GM18507 (cell line): ENCODE measurements at places on chromosomes 3 and 15.
A peak's percentile ranks its signal among the peaks of the same experiment; 100 is the strongest.

GRCh38 chr3:156350781-156351180 lies 204.1 kb downstream of the SSR3 start:
- no peak for DNase-seq

DNA sequence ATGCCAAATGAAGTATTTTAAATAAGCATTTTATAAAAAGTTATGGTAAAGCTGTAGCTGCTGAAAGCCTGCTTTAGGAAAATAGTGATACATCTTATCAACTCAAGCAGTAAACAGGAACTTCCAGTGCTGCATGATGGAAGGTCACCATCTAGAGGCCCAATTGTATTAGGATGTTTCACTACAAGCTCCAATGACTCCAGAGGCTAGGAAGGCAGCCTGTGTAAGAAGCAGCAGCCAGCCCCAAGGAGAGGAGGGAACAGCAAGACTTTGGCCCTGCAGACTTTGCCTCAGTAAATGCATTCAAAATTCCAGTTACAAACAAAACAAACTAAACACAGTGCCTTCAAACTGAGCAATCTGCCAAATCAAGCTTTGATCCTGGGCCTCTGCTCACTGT lies 32.1 kb downstream of the ILDR1 start:
- no peak for DNase-seq

DNA sequence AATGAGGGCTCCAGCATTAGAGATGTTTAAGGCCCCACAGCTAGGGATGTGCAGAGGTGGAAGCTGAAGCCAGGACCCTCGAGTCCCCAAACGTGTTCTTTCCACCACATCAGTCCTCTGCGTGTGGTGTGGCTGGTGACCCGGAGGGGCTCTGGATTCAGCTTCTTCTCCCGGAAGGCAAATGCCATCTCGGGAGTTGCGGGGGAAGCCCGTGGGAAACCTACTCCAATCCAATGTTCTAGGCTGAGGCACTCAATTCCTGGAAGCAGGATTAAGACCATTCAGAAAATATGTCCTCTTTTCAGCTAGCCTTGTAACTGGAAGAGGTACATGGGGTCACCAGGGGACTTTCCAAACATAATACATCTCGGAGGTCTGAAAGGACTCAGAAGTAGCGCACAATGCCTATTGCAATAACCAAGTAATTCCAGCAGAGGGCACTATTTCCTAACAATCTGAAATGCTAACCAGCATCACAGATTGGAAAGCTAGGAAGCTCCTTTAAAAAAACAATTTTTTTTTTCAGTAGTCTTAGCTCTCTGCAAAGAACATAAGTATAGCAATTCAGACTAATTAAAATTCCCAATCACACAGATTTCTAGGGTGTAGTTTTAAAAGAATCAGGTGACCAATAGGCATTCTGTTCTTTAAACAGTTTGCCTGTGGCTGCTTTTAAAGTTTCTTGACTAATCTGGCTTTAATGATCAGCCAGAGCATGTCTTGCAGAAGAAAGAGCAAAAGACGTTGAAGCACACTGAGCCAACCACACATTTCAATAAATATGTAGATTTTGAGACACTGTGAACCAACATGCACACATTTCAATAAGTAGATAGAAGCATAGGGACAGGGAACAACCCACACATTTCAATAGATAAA lies 36.1 kb downstream of the BNC1 start:
- DNase-seq, result no peak

DNA sequence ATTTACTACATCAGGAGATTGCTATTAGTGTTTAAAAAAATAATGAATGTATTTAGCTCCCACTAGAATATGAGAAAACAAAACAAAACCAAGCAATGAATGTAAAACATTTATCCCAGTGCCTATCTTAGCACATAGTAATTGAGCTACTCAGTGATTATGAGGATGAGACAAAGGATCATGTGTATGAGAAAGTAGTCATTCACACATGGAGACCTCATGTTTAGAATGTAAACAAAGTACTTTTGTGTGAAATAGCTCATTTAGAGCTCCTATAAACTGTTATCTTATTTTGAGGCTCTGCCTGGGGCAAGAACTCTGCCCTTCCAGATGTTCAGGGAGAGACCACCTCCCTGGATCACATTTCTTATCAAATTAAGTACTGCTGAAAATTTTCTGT lies 236.8 kb downstream of the LRRN1 start:
- DNase-seq, result no peak

GRCh38 chr3:143121241-143122088 lies 1.9 kb downstream of the CHST2 start:
- DNase-seq, result peak; percentile 9

- no peak for DNase-seq
Observed at GRCh38 chr3:179276001-179276400, 25.1 kb upstream of the KCNMB3 start.

- no peak for DNase-seq
Observed at GRCh38 chr3:71397046-71397445, 186.5 kb downstream of the FOXP1 start.

GRCh38 chr3:13769422-13769821 lies 110.4 kb downstream of the WNT7A start:
- DNase-seq, result no peak

GRCh38 chr3:25381083-25381482 lies 47.0 kb upstream of the RARB start:
- no peak for DNase-seq

DNA sequence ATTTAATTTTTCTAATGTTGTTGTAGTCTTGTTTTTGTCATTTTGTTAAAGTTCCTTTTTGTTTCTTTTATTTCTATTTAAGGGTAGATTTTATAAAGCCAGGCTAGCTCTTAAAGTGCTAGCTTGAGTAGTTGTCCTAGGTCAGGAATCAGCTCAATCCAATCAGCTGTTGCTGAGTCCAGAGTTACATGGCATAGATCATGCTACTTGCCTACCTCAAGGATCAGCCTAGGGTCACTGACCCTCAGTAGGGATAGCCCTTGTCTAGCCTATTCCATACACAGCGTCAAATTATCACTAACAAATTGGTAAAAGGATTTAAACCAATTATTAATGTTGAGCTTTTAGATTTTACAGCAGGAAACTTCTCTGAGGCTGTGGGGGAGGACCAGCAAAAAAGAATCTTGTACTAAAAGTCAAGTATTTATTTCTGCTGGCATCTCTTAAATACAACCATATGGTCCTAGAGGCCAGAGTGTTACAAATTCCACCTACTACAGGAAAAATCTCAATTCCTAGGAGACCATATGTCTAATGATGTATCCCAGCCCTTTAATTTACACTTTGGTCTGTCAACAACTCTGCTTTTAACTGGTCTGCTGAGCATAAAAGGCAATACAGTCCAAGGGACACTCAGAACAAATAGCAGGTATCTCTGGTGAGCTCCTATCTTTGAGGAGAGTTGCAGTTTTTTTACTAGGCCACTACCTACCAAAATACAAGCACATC lies 138.3 kb upstream of the PTPRG start:
- no peak for DNase-seq

DNA sequence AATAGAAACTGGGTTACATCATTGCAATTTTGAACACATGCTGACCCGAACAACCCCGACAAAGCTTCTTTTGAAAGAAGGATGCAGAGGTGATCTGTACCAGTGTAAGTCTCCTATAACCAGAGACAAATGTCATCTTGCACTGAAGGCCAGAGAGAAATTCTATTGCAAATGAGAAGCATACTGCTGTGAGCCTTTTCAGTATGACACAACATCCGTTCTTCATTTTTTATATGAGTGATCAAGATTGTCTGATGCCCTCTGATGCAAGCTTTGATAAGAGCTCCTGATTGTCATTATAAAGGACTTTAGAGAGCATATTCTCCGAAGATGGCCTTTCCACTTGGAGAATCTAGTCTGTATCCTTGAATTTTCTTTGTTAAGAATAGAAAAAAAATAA lies 36.9 kb downstream of the PCOLCE2 start:
- DNase-seq, result no peak

DNA sequence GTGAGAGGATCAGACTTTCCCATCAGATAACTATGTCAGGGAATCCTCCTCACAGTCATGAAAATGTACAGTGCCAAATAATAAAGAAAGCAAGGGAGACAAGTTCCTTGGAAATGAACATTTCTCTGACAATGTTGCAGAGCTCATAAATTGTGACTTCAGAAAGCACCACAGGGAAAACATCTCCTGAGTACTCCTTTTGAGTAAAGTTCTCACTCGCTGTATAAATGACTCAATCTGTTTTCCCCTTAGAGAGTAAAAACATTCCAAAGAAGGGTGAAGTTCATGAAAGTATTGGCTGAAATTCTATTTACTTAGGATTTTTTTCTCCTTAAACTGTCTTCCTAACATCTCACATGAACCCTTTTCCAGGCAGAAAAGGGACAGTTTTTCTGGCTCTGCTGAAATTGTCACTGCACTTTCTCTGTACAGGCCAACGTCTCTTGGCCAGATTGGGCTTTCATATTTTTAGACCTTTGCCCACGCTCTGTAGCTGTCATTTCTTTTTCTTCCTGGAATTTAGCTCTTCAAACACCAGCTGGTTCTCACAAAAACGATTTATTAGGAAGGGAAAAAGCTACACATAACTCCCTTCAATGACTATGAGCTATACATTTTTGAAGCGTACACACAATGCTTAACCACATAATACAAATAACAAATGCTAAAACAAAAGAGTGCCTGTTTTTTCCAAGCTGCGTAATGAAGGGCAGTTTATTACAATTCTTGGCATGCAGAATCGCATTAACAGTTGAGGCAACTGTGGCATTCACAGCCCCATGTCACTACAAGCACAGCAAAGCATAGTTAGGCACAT lies 216.1 kb downstream of the ATP8B4 start:
- DNase-seq, result no peak

DNA sequence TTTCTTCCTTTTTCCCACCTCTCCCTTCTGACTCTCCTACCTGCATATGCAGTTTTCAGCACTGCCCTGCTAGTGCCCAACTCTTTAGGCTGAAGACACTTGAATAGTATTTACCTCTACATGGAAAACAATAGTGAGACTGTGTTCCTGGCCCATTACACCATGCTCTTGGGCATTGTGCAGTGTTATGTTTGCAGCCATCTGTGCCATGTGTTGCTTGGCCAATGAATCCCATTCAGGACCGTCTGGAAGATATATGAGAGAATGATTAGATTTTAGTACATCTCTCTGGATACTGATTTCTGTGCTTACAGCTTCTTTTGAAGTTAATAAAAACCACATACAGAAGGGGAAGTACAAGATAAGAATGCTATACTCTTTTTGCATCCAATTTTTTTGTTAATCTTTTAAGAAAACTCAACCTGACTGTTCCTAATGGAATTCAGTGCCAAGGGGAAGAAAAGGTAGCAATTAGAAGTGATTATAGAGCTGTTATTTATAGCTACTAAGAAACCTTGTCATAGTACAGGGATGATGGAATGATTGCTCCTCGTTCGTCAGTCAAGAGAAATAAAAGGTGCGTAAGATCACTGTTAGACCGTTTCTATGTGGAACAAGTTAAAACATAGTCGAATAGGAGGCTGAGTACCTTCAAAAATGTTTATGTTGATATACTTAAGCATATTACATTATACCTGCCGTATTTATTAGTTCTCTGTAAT lies 58.9 kb downstream of the TMEM41A start:
- DNase-seq, result no peak

DNA sequence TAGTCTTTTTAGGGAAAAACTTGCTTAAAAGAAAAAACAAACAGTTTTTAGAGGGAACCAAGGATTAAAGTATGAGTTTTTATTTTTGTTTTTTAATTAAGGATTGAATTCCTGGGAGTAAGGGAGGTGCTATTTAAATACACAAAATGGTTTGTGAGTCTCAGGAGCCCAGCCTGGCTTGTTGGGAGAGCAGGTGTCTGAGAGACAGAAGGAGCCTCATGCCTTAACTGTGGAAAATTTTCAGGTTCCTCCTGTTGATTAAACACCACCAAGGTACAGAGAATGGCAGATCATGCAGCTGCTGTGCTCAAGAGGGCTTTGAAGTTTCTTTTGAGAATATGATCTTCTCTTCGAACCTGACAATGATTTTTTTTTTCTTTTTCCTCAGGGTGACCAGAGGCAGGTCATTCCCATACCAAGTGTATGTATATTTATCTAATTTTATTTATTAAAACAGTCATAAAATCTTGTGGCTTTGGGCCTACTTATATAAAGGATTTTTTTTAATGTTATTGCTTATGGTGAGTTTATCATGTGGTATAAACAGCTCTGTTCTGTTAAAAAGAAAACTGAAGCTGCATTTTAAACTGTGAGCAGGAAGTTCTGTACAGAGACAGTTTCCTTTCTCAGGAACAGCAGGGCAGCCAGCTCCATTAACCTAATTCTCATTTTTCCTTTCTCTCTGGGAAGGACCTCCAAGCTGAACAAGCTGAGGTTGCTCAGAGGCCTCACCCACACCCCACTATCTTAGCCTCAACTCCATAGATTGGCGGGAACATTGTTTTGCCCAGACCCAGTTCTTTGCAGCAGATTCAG lies 33.7 kb upstream of the VILL start:
- no peak for DNase-seq

DNA sequence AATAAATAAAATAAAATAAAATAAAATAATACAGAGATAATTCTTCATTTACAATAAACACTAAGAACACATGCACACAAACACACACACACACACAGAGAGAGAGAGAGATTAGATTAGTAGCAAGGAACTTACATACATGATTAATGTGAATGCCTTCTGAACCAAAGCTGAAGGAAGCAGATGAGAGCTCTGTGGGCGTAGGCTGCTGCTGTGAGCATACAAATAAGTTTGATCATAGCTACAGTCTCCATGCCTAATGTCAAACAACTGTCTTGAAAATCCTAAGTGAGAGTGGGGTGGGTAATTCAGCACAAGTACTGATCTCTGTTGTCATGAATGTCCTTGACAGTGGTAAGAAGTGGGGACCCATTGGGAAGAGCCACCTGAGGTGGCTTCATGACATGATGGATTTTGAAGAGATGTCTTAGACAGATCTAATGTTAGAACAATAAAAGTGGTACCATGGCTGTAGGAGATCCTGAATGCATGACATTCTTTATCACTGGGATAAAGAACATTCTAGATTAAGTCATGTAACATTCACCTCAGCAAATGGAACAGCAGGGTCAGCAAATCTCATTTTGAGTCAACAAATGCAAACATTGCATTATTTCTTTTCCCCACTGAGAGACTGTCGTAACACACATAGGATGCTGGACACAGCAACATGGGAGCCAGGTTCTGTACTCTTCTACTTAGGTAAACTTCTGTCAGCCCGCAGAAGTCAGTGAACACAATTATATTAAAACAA lies 46.2 kb downstream of the CHL1 start:
- no peak for DNase-seq

GRCh38 chr3:62873451-62873760 lies 1.8 kb downstream of the CADPS start:
- DNase-seq, result no peak
